CD4-positive, alpha-beta T cell (primary cell): ENCODE measurements at places on chromosomes 2 and 18. TPM values are rescaled to one million over a fixed set of nuclear protein-coding genes. Genes with fewer than 3 reads are reported as not detected.

IGFBP5 gene
- total RNA-seq = not detected

TMEM178A gene
- 0.22 TPM for total RNA-seq

SIX3 gene
- not detected for total RNA-seq

RNU2-63P gene
- total RNA-seq = 2.6 TPM

MAP3K20 gene
- total RNA-seq = 0.36 TPM

RBKS gene
- 3.0 TPM for total RNA-seq

CTAGE1 gene
- total RNA-seq = not detected

ANKRD30B gene
- not detected for total RNA-seq

CAPN14 gene
- 0.30 TPM for total RNA-seq

TNP1 gene
- total RNA-seq = not detected

CCDC85A gene
- total RNA-seq = not detected

- no peak for DNase-seq
Observed at GRCh38 chr2:96869281-96869821, 529 bp downstream of the SEMA4C start.

- DNase-seq = peak; percentile 56
Observed at GRCh38 chr2:217899231-217900009, 103.4 kb downstream of the TNS1 start.

- no peak for DNase-seq
Observed at GRCh38 chr2:229910832-229911412, 10.9 kb downstream of the TRIP12 start.

GRCh38 chr18:67463829-67464228, 52.7 kb downstream of the DSEL start:
- DNase-seq = no peak

DNA sequence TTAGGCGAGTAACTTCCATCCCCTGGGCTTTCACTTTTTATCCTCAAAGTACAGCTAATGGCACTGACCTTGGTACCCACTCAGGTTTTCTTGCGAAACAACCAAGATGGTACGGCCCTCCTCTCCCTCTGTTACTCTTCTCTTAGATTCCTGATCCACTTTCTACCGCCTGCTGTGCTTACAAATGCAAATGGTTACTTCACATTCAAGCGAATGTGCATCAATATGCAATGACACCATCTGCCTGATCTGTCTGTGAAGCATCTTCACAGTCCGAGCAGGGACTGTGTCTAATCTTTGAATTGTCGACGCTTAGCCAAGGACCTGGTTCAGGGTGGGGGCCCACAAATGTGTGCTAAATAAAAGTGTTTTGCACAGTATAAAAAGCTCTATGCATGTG, 112.2 kb downstream of the TRIB2 start:
- no peak for DNase-seq

DNA sequence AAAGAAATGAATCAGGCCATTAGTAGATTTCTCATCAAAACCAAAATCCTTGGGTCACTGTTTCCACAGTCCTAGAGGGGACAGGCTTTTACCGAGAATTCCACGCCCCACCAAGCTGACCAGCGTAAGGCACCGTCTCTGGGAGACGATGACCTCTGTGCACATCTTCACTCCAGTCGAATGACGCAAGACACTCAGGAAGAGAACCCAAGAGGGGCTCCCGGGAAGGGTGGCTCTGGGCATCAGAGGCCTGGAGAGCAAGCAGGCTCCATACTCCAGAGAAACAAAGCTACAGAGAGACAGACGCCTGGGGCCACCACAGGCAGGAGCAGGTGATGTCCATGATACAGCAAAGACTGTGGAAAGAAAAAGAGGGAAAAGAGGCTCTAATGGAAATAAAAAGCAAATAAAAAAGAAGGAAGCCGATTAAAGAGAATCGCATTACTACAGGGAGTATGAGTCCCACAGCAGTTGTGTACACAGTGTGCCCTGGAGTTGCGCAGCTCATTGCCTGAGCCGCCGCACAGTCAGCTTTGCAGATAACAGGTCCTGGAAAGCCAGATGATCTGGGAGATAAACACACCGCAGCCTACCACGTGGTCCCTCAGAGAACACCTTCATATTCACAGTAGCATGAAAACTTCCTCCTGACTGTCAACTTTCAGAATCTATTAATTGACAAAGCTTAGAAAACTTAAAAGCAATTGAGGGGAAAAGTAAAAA, 572.7 kb upstream of the SALL3 start:
- DNase-seq = no peak

DNA sequence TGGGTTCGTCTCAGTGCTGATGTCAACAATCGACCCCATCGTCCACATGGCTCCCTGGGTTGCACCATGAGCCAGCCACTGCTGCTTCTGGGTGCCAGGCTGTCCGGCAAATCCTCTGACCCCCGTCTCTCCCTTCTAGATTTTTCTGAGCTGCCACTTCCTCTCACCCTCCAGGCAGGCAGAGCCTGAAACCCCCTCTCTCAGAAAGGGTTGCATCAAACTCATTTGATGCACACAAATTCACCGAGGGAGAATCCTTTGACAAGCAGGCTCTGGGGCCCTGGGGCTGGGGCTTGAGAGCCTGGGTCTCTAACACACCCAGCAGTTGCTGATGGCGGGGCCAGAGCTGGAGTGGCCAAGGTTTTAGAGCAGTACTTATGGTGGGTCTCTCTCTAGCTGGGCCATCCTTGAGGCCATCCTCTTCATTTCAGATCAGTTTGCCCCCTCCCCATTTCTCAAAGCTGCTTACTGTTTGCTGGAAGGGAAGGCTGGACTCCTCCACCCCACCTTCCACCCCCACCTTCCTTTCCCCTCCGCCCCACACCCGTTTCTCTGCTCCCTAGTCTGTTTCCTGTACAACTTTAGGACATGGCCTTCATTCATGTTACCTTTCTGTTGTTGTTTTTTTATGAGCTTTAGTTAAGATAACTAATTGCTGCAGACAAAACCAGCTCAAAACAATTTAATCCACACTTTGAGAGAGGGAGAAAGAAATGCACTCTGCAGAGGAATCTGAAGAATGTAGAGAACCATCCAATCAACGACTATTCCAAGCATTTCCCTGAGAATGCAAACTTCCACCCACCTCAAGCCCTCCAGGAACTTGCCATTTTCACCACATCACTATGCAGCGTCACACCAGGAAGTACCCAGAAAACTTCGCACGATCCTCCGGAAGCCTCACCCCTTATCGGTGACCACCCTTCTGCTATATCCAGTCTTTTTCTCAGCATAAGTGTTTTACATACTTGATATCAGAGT, 69.5 kb downstream of the ARL4C start:
- DNase-seq = peak; percentile 70

- DNase-seq = no peak
Observed at GRCh38 chr2:88227446-88227845, 57.3 kb downstream of the THNSL2 start.

DNA sequence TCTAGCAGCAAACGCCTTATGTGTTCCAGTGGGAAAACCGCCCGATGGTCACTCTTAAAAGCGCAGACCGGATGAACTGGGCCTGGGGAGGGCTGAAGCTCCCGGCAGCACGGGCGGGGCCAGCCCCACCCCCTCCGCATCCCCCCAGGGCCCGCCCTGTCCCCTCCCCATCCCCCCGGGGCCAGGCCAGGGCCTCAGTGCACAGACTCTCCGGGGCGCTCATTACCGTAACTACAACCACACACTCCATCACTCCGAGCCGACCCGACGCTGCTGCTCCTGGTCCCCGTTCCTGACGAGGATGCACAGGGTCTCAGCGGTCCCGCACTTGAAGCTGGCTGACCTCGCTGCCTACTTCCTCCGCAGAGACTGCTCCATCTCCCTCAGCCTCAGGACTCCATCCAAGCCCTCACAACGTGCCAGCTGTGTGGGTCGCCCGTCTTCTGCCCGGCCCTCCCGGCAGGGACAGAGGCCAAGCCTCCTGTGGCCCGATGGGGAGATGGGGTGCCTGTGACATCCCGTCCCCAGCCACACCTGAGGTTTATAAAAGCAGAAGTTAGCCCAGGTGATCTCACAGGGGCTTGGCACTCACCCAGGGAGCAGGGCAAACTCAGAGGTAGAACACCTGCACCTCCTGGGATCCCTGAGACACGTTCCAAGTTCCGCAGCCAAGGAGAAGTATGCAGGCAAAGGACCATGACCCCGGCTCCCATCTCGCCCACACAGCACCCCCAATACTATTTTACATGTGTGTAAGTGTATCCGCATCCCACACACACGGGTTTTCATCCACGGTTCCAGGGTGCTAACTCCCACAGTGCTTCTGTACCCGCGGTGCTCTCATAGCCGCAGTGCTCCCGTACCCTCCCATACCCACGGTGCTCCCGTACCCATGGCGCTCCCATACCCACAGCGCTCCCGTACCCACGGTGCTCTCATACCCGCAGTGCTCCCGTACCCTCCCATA, 36.0 kb downstream of the SLC66A2 start:
- no peak for DNase-seq

DNA sequence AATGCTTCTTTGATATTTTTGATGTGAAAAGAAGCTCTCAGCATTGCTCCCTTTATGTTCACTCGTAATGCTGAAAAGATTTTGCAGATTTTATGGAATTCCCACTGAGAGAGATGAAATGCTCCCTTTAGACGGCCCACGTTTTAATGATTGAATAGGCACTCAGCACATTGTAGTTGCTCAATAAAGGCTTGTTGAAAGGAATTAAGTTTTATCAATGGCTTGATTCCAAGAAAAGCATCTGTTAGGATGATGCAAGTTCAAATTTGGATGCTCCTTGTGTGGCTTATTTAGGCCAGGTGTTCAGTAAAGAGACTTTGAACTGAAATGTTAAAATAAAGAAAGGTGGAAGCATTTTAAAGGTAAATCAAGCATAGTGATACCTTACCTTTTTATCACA, 725.1 kb downstream of the EPHA4 start:
- no peak for DNase-seq

DNA sequence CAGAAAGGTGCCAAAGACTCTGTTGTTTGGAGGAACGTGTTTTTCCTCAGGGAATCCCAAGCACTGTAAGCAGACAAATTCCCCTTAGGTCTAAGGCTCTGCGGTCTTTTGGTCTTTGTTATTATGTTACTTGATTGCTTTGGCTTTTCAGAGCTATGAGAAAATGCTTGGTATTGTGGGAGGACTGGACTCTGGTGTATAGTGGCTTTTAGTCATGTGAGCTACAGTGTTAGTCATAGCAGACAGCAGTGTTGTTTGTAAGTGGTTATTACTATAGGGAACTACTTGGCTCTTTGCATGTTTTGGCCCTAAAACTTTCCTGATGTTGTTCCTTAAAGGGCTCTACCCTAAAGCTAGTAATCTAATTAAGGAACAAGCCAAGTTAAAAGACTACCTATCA, 956.2 kb upstream of the LRATD1 start:
- DNase-seq = no peak

DNA sequence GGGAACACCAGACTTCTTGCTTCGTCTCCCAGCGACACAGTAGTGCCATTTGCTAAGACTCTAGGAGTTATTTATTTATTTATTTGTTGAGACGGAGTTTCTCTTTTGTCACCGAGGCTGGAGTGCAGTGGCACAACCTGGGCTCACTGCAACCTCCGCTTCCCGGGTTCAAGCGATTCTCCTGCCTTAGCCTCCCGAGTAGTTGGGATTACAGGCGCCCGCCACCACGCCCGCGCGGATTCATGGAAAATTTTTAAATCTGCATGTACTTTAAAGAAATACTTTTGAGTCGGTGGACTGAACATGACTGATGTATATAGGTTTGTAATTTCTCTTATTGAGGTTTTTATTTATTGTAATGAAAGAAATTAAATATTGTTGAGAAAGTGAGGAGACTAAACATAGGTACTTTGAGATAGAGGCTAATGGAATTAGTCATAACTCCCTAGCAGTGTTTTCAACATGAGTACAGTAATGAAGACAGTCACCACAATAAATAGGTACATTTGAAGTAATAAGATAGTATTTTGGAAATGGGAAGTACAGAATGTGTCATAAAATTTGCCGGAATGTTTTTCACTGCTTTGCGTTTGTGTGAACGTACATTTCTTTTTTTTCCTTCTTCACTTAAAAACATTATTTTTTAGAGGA, 983 bp downstream of the MTX2 start:
- no peak for DNase-seq

DNA sequence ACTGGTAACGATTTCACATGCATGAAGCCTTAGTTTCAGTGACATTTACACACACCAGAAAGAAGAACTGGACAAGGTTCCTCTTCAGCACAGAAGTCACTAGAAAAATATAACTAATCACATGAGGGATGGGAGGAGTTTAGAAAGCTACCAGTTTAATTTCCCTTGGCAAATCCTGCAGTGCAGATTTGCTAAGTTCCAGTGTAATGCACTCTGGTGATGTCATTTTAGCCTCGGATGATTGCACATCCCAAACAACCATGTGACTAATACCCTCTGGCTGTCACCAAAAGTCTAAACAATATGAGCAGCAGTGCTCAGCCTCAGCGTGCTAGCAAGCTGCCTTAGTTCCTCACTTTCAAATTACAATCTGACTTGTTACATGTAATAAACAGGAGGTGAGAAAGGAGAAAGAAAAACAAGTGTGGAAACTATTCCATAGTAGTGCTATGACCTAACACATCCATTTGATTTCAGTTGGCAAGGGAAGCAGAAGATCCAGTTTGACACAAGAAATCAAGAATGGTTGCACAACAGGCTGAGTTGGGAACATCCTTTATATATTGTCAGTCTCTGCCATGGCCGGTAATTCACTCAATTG, 35.3 kb upstream of the PPP1CB start:
- peak; percentile 72 for DNase-seq

GRCh38 chr2:174300114-174300513, 34.6 kb upstream of the SP9 start:
- DNase-seq = no peak

GRCh38 chr2:176076796-176077195, 7.0 kb downstream of the EVX2 start:
- no peak for DNase-seq

- DNase-seq = no peak
Observed at GRCh38 chr2:138321458-138321857, 180.1 kb upstream of the SPOPL start.

DNA sequence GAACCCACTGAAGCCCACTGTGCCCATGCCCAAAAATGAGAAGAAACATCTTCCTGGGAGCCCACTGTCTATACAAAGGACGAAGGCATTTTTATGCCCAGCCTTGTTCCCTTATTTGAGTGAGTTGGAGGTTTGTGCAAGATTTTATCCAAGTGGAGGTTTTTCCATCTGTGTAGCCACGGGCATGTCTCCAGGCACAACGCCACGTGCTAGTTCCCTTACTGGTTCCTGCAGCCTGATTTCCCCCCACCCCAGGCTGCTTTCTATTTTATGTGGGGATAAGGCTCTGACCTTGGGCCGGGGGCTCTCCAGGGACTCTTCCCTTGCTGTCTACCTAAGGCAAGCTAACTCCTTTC, 22.2 kb upstream of the TXNL4A start:
- DNase-seq = no peak

GRCh38 chr2:66682476-66682875, 247.6 kb downstream of the MEIS1 start:
- no peak for DNase-seq

DNA sequence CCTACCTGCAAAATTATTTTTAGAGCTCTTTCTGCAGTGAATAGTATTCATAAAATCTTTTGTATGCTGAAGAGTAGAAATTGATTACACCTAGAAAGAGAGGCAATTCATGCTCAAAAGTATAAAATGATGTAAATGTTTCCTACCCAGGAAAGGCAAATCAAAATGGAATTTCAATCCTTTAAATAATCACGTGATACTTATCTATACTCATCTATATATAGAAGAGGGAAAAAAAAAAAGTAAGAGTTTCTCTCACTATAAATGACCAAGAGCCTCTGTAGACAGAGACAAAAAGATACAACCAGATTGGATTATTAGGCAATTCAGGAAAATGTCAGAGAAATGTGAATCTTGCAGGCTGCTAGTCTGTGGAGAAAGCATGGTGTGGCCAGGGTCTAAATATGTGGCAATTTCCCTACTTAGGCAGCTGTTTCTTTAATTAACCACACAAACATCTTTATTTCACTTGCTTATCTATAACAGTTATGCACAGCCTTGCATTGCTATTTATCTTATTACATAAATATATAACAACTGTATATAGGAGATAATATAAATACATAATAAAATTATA, 39.5 kb downstream of the METTL8 start:
- DNase-seq = no peak
